ENCODE measurements at places on chromosomes 2 and 18.

DNA sequence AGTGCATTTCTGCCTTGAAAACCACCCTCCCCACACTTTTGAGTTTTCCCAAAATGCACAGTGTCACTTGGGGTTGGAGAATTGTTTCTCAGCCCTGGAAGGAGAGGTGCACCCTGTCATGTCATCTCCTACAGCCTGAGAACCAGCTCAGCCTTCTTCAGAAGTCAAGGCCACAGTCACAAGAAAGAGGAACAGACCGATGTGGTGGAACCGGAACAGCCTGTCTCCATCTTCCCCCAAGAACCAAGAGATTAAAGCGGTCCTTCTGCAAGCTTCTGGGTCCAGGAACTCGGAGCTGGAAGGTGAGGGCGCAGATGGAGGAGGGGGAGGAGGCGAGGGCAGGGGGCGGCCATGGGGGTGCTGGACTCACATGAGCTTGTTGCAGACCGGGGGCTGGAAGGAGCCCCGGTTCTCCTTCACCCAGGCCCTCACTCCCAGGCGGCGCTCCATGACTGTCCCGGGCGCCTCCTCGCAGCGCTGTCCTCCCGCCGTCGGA, 248 bp downstream of the HAAO start:
- peak; percentile 35 for DNase-seq

DNA sequence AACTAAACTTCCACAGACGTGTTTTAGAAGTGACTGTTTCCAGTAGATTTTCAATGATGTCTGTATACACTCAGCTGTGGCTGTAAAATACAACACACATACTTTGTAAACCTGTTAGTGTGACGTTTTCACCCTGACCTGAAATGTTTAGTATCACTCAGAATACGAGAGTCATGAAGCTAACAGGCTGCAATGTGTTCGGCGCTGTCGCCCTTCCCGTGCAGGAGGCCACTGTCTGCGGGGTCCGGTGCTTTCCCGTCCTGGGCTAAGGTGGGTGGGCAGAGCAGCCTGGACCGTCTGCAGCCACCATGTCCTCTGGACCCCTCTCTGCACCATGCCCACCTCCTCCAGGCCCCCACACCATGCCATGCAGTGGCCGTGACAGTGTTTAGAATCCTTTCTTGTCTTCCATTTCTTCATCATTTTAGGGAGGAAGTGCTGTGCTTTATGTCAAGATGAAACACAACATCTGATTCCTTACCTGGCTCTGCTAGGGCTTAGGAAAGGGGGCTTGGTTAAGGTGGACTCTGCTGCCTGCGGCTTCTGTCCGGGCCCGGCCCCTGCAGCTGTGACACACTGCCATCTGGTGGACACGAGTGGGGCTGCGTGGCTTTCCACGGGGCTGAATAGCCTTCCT, 53.8 kb upstream of the RBM44 start:
- peak; percentile 70 for DNase-seq

DNA sequence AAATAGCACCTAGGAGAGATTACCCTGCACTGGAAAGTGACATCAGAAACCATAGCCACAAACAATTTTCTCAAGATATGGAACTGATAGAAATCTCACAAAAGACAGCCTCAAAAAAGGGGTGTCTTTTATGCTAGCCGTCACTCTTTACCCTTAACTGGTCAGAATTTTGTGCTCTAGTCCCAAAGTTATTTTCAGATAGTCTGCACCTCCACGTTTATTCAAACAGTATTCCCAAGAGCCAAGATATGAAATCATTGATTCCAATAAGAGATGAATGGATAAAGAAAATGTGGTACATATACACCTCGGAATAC, 23.5 kb upstream of the PMAIP1 start:
- no peak for DNase-seq

GRCh38 chr2:237642038-237642734, 14.8 kb downstream of the LRRFIP1 start:
- no peak for DNase-seq

GRCh38 chr2:85135660-85135914, 2.4 kb downstream of the TCF7L1 start:
- DNase-seq, result no peak

- DNase-seq, result no peak
These were observed 185.9 kb downstream of the PDE1A start for GRCh38 chr2:182240862-182241371.

DNA sequence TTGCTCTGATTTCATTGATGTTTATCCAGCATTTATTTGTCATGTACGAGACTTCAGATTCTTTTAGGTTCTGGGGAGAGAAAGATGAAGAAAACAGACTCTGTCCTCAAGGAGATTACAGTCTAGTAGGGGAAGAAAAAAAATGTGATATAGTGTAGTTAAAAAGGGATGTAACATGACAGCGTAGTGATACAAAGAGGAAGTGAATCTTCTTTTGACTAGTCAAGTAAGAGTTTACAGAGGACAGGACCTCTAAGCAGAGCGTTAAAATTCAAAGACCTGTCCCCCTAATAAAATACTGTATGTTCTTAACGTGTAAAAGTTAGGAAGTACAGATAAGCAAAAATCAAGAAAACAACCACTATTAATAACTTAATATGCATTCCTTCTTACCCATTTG, 47.7 kb downstream of the NCOA1 start:
- no peak for DNase-seq

GRCh38 chr18:23196119-23197007, 61.1 kb downstream of the CABLES1 start:
- DNase-seq, result no peak

- peak; percentile 11 for DNase-seq
These were observed 636.2 kb downstream of the NRXN1 start for GRCh38 chr2:50395605-50396297.

DNA sequence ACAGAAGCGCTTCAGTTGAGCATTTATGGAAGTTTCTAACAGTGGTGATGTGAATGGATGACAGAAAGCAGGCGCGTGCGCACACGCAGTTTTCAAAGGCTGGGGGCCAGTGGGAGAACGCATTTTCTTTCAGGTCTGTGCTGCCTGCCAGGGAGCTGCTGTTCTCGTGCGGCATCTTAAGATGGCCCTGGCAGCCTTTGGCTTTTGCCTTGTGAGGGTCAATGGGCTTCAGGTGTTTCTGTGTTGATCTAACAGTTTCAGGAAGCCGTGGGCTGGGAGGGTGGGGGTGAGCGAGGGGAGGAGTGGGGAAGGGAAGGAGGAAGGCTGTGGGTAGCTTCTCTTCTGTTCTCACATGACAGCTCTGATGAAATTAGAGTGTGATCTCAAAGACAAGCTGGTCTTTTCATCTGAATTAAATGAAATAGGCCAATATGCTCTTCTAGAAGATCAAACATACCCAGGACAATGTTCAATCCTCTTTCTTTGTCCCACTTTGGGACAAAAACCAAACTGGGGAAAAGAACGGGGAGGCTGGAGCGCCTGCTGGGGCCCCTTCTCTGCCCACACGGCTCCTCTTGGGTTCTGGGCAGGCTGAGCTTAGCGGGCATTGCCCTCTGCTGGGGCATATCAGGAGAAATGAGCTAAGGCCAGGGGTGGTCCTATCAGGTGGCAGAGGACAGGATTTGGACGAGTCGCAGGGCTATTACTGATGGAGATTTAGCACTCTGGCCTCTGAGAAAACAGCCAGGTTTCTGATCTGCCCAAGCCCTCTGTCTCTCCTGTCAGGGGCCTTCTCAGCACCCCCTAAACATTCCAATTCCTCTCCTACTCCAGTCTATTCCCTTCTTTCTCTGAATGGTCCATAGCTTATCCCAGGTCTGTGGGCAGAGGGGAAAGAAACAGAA, 126.2 kb upstream of the LGALSL start:
- peak; percentile 31 for DNase-seq

DNA sequence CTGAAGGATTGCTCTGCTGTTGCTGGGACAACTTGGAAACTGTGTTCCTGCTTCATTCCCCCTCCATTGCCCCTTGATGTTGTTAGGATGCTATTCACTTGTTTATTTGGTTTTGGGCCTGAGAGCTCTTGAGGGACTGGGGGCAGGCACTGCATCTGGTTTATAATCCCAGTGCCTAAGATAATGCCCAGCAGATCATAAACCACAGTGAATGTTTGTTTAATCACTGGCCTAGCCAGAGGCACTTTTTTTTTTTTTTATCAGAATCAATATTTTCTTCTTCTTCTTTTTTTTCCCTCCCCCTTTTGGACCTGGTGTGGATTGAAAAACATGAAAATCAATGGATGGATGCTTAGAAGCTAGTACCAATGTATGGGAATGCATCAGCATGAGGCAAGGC, 38.1 kb downstream of the KCNS3 start:
- no peak for DNase-seq

DNA sequence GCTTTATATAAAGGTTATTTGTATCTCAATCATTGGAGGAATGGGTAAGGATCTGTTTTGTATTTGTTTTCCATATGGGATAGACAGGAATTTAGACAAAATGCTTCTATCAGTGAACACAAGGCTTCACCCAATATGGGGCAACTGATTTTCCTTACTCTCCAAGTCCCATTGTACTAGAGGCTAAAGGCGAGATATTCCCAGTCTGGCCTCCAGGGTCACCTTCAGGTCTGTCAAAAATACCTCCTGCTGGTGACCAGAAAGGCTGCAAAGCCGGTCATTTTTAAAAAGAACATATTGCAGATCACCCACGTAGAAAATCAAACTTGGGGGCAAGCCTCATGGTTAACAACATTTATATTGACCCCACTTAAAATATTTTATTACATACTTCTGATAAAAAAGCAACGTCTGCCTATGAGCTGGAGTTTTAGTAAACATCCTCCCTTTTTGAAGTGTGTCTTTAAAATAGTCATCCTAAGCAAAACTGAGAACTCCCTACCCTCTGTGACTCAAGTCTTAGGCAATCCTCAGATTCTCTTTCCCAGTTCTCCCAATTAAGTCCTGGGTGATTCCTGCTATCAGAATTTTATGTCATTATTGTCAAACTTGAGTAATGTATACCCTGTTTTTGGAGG, 276.6 kb downstream of the MREG start:
- DNase-seq, result no peak

GRCh38 chr2:18505703-18506341, 54.6 kb downstream of the RDH14 start:
- no peak for DNase-seq

GRCh38 chr2:118846442-118846952, 951 bp downstream of the EN1 start:
- no peak for DNase-seq

GRCh38 chr2:136306836-136307235, 188.9 kb upstream of the CXCR4 start:
- no peak for DNase-seq

DNA sequence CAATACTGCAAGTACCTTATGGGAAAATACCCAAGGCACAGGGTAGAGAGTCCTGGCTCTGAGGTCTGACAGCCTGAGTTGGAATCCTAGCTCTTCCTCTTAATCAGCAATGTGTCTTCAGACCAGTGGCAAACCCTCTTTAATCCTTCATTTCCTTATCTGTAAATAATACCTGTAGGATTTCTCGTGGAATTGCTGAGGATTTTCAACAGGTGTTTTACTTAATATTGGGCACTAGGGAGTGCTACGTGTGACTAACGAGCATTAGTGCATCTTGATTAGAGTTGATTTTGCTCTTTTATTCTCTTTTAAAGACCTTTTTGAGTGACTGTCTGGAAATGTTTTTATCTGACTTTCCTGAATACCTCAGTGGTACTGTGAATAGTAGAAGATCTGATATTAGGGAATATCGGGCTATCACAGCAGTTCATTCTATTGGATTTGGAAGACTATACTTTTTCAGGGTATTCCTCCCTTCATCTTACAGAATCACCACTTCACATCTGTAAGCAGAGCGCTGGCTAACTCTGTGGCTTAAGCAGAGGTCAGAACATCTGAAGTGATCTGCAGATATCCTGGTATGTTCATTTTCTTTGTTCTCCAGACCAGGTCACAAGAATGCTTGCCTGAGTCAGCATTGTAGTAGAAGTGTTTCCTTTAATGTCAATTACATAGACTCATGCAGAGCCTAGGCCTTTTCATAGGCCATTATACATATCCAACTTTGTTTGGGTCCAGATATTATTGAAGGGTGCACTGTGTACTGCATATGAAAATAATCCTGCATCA, 49.1 kb downstream of the ARHGAP28 start:
- DNase-seq, result no peak

DNA sequence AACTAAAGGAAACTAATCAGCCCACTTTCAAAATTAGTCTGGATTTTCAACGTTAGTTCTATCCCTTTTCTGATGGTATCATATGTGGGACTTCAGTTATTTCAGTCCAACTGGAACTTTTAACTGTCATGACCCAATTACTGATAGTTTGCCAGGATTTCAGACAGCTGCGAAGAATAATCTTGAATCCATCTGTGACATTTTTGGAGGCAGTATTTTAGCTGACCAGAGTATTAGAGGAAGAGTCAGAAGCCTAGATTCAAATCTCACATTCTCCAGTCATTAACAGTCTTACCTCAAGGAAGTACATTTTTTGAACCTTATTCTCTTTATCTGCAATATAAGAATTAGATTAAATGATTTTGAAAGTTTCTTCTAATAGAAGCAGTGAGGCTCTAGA, 81.3 kb downstream of the PTRHD1 start:
- no peak for DNase-seq

DNA sequence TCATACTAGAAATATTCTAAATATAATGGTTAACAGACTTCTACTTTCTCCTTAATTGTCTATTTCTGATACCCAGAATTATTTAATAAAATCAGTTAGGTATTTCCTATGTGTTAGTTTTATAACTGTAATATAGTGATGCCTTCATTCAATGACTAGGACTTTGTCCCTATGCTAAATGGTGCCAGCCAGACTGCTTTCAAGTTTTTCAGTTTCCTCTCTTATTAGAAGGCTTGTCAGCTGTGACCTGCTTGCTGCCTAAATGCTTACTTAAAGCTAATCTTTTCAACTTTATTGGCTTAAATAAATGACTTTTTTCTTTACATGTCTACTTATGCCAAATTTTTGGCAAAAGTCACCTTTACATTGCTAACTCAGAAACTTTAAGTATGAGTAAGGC, 30.7 kb downstream of the BAZ2B start:
- DNase-seq, result no peak

GRCh38 chr2:202545523-202545922, 89.2 kb upstream of the FAM117B start:
- DNase-seq, result no peak

- no peak for DNase-seq
These were observed 226.3 kb upstream of the UBE2E3 start for GRCh38 chr2:180753809-180754761.

GRCh38 chr18:44589693-44590355, 90.9 kb upstream of the SETBP1 start:
- DNase-seq, result no peak

GRCh38 chr2:8851811-8852560, 14.6 kb upstream of the KIDINS220 start:
- no peak for DNase-seq

- no peak for DNase-seq
These were observed 375.0 kb downstream of the CTNNA2 start for GRCh38 chr2:79887747-79888374.

DNA sequence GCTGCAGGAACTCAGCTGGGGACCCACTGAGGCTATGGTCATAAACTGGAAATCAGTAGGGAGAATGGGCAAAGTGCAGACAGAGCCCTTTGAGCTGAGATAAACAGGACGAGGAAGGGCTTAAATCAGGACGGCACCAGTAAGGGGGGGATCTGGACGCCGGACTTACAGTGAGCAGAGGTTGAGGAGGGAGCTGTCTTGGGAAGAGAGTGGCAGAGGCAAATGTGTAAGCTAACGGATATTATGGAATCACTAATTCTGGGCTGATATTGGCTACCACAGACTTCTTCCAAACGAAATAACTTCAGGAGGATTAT, 539 bp downstream of the CYP27A1 start:
- DNase-seq, result no peak

Data from C1 segment of cervical spinal cord (tissue), 14 donors.